Spleen (tissue), 13 donors: ENCODE measurements at places on chromosomes 7 and 10.

DNA sequence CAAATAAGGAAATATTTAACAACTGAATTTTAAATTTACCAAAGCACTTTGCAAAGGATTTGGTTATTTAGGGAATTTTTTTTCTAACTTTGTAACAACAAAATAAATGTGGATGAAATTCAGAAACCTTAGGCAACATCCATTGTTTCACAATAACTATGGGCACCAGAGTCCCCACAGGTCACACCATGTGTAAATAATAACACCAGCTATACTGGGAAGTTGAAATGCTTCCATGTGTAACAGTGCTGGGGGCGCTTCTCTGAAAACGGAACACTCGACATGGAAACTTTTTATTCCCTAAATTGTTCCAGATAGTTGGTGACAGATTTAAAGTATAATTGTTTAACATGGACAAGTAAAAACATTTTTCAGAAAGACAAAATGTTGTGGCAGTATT is 818.6 kb downstream of the TNS3 start:
- DNase-seq, result no peak

- no peak for DNase-seq
Observed at GRCh38 chr7:64626083-64626469, 39.9 kb upstream of the ZNF107 start.

- DNase-seq, result peak; percentile 22
Observed at GRCh38 chr7:30709549-30709948, 27.3 kb upstream of the CRHR2 start.

- no peak for DNase-seq
Observed at GRCh38 chr10:20714518-20714917, 182.6 kb downstream of the NEBL start.

- no peak for DNase-seq
Observed at GRCh38 chr10:98340261-98340939, 72.4 kb upstream of the LOXL4 start.

- DNase-seq, result no peak
Observed at GRCh38 chr7:25698451-25699113, 453.4 kb upstream of the NFE2L3 start.

DNA sequence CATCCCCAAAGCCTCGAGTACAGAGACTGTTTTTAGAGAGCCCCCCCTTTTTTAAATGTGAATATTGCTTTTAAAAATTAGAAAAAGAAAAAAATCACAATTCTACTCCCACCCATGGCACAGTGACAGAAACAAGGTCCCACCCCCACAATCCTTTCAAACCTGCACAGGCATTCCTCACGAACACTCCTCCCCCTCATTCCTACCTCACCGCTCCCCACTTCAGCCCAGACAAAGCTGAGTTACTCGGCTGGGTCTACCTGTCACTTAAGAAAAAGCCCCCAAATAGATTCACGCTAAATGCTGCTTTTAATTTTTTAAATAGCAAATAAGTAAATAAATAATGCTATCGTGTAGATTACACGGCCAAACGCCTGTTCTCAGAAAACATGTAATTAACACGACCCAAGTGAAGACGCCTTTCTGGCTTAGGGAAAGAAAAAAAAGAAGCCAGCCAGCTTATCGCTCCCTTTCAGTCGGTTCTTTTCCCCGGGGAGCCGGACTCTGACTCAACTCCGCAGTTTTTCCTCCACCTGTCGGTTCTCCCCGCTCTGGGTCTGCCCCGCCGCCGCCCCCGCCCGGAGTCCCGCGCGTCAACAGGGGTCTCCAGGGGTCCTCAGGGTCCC is 739 bp downstream of the MPP7 start:
- no peak for DNase-seq

DNA sequence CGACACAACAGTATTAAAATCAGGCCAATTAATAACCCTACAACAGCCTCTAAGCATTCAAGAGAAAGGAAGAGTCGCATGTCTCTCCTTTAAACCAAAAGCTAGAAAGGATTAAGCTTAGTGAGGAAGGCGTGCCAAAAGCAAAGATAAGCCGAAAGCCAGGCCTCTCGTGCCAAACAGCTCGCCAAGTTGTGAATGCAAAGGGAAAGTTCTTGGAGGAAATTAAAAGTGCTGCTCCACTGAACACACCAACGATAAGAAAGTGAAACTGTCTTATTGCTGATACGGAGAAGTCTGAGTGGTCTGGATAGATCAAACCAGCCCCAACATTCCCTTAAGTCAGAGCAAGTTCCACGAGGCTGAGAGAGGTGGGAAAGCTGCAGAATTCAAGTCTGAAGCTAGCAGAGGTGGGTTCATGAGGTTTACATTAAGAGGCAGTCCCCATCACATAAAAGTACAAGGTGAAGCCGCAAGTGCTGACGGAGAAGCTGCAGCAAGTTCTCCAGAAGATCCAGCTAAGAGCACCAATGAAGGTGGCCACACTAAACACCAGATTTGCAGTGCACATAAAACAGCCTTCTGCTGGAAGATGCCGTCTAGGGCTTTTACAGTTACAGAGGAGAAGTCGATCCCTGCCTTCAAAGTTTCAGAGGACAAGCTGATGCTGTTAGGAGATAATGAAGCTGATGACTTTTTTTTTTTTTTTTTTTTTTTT is 194.8 kb downstream of the MAD1L1 start:
- DNase-seq, result peak; percentile 60

DNA sequence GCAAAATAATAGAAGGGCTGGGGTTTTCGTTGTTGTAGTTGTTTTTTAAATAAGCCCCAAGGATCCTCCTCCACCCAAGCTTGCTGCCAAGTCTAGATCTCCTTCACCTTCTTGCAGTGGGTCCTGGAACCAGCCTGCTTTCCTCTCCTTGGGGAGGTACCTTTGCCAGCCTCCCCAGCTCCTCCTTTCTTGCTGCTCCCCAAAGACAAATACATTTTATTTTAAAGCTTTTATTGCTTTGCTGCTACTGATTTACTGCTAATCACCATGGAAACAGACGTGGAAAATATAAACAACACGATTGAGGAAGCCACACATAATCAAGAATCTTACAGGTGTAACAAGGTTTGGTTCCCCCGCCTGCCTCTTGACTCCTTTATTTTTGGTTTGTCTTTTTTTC is 17.4 kb upstream of the SLF2 start:
- DNase-seq, result no peak

GRCh38 chr7:78779788-78780187 is 673.7 kb downstream of the MAGI2 start:
- no peak for DNase-seq

- no peak for DNase-seq
Observed at GRCh38 chr7:25854608-25855497, 297.1 kb upstream of the NFE2L3 start.

DNA sequence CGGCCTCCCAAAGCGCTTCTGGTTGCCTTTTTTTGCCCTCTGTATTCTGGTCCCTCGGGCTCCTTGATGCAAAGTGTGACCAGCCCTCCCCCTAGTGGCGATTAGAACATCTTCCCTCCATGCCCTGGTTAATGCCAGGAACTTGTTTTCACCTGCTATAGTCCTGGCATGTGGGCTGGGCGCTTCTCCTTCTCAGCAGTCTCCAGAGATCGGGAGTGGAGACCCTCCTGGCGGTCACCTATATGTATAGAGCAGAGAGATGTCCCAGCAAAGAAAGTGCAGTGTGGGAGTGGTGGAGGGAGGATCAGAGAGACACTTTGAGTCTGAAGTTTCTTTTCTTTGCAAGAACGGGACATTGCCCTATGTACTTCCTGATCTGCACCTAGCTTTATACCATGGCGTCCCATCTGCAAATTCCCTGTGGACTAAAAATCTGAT is 264.1 kb downstream of the OTUD1 start:
- no peak for DNase-seq

DNA sequence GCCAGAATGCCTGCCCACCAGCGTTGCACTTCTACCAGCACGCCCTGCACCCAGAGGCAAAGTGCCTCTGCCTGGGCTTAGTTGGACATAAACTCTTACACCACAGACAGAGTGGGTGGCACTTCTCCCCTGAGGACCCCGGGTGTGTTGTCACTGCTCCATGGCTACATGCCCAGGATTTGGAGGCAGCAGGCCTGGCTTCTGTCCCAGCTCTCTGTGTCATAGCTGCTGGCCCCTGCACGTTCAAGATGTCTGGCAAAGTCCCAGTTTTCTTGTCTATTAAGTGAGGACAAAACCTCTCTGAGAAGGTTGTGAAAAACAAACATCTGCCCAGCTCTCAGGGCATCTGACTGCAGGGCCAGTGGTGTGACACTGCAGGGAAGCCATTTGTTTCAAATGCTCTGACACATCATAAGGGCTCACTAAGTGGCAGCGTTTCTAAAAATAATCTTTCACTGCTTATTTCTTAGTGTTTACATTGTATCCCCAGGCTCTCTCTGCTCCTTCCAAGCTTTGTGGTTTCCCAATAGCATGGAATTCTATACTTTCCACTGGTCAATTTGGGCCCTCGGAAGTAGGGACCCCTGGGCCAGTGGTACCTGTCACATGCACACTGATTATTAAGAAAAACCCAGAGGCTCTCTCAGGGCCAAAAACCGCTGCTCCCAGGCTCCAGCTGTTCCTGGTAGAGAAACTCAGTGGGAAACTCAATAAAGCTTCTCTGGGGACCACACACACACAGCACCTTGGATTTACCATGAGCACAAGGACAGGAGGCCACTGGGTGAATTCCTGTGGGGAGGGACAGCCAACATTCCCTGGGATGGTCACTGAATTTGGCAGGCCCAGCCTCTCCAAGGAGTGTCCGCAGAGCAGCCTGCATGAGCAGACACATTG is 86.2 kb upstream of the ANLN start:
- DNase-seq, result no peak

DNA sequence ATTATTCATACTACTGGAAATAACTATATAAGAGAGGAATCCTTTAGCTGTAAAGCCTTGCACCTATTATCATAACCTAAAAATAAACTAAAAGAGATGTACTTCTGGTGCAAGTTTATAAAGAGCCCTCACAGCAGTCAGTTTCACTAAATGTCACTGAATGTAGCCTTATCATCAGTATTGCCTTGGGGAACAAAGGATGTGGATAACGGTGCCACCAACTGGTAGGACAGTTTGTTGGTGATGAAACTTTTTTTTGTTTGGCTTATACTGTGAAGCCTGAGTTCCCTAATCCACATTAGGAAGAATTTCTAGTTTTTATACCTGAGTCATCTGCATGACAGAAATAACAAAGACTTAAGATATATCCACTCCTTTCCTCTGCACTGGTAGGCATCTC is 117.9 kb upstream of the COL1A2 start:
- no peak for DNase-seq

DNA sequence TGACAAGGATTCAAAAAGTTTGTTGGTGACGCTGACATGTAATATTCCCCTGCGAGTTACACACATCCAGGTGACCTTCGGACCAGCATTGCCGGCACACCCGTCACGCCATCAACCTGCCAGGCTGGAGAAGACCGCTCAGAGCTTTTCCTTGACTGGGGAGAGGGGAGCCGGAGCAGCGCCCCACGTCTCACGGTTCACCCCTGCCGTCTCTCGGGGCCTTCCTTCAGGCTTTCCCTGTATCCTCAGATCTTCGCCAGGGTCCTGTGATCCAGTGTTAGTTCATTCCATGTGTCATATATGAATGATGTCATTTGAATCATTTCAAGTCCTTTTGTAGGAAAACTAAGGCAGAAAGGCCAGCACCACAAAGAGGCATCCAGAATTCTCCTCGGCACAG is 127.8 kb downstream of the MGMT start:
- no peak for DNase-seq

DNA sequence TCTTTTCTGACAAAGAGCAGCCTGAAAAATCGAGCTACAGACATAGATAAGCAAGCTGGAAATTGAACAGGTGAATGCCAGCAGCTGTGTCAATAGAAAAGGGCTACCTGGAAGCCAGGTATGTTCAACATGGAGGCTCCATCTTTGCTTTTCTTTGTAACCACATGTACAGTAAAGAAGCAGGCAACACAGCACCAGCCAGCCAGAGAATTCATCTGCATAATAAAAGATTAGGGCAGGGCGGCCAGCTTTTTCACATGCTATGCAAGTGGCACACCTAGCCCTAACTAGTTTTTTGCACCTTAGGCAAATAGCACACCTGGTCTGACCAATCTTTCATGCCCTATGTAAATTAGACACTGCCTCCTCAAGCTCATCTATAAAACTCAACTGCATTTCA is 25.7 kb downstream of the COG5 start:
- DNase-seq, result no peak

GRCh38 chr10:21100190-21100589 is 203.1 kb upstream of the NEBL start:
- DNase-seq, result no peak

DNA sequence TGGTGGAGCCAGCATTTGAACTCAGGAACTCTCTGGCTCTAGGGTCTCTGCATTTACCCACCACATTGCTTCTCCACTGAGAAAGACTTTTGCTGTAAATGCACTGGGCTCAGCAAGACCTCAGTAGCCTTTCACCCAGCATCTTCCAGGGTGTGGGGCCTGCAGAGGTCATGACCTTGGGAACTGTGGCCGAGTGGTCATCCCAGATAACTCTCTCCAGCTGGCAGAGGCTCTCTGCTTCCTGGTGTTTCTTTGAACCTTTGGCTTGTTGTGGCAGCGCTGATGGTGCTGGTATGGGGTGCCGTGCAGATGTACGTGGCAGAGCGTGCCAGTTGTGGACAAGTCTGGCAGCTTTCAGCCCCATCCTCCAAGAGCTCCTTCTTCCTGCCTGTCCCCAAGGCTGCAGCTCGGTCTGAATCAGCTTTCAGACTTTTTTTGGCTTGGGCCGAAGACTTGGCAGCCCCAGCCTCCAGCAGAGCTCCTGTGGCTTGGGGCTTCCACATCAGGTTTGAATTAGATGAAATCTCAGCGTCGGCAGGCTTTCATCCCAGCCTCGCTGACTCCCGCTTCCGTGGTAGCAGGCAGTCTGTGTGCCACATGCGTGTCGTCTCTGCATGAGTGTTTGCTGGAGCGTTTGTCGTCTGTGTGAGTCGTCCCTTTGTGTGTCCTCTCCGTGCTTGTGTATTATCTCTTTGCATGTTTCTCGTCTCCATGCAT is 21.5 kb downstream of the ADAMTS14 start:
- no peak for DNase-seq

DNA sequence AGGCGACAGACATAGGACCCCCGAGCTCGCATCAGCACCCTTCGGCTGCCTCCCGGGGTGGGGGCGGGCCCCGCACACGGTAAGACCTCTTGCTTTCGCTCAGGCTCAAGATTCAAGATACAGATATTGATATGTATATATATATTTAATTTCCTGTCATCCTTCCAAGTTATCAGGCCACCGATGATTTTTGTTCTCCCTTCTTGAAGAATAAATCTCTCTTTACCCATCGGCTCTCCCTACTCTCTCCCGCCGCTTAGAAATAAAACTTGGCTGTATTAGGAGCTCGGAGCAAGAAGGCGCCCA is 603 bp downstream of the ADRA2A start:
- no peak for DNase-seq

GRCh38 chr7:21253740-21254687 is 173.9 kb upstream of the SP4 start:
- DNase-seq, result no peak

GRCh38 chr7:51783241-51783640 is 466.6 kb upstream of the COBL start:
- DNase-seq, result no peak

- DNase-seq, result no peak
Observed at GRCh38 chr7:119931230-119931824, 341.6 kb upstream of the KCND2 start.

DNA sequence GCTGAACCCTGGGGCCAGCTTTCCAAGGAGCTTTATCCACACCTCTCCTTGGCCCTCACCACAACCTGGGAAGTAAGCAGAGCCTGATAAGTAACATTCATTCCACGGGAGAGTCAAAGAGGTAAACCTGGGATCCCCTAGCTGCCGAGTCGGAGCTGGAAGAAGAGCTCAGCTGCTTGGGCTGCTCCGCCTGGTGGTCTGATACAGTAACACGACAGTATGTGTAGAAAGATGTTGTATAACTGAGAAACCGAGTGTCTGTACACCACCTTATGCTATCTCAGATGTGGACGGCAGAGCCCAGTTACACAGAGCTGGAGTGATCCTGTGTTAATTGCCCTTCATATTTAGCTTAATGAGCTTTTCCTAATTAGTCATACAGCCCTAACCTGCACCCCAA is 151.3 kb upstream of the KMT2E start:
- no peak for DNase-seq
